ENCODE measurements at places on chromosomes 7 and 10.

GRCh38 chr10:130884456-130884855, 427.1 kb downstream of the TCERG1L start:
- no peak for DNase-seq

- DNase-seq = no peak
These were observed 141.9 kb downstream of the MAD1L1 start for GRCh38 chr7:2090526-2091520.

GRCh38 chr10:48287417-48288391, 13.2 kb upstream of the FRMPD2 start:
- no peak for DNase-seq

- DNase-seq = peak; percentile 2
These were observed 16.8 kb downstream of the OSBPL3 start for GRCh38 chr7:24963218-24963617.

DNA sequence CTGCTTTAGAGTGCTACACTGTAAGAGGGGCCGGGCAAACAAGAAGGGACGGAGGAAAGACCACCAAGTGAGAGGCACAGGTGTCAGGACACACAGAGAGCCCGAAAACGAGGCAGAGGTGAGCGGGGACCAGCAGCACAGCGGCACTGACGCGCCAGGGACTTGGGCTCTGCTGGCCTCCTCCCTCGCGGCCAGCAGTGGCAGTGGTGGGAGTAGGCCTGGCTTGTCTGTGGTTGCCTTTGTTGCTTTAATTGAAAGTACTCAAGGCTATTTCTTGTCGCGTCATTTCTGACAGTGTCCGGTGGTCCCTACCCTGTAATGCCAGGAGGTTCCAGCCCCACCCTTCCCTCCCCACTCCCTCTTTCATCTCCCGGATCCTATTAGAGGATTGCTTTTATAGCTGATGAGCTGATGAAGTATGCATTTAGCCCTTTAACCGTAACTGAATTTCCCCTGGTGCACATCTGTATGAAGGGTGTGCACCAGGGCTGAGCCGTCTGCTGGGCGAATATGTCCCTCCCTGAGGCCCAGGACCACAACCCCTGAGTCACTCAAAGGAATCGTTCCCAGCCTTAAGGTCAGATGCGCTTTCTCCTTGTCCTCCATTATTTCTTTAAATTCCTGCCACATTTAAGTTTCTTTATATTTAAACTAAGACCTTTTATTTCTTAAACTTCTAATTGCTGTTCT, 39.5 kb upstream of the FAM20C start:
- no peak for DNase-seq

DNA sequence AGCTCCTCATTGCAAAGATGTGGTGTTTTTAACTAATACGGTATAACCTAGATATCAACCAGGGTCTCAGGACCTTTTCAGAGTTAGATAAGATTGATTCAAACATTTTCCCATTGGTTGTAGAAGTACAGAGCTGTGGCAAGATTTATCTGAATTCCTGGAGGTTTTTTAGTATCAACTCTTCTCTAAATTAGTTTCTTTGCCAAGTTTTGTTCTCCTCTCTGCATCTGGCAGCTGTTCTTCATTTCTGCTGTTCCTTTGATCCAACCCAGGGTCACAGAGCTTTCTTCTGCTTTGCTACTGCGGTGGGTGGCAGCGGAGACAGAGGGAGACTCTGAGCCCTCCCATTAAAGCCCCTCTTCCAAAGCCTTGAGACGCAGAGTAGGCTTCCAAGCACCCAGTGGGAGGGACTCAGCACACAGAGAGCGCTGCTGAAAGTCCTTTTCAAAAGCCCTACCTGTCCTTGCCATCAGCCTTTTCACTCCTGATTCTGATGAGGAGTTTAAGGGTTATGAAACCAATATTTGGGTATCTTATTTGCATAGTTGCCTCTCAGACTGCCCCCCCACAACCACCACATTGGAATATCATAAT, 146.3 kb upstream of the EEPD1 start:
- DNase-seq = no peak

Measured in activated T-helper 1 cell treated with anti-CD3 and anti-CD28 coated beads, Interleukin-2, amount 50 U/mL, for 16 hours (primary cell).